Dermis blood vessel endothelial cell (primary cell): ENCODE measurements at places on chromosomes 16 and 17.

- no peak for DNase-seq
Measured at GRCh38 chr17:76161619-76162266, 20.7 kb upstream of the FOXJ1 start.

DNA sequence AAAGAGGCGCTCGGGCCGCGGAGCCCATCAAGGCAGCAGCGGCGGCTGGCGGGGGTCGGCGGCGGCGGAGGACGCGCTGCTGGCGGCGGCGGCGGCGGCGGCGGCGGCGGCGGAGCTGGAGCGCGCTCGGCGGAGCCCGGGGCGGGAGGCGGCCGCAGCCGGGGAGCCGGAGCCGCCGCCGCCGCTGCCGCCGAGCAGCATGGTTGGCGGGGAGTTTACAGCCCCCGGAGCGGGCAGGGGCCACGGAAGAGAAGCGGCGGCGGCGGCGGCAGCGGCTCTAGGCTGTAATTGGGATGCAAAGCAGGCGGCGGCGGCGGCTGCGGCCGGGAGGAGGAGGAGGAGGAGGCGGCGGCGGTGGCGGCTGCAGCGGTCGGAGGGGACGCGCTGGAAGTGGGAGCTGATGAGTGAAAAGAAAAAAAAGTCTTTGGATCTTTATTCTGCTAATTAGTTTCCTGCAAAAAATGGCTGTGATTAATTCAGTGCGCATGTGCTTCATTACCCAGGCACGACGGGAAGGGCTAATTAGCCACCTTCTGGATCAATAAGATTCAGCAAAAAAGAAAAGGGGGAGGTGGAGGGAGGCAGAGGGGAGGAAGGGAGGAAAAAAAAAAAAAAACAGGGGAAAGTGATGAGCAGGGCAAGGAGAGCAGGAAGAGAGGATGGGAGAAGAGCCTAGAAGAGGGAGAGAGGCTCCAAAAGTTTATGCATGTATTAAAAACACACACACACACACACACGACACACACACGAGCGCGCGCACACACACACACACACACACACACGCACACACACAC is 10.9 kb upstream of the ZFHX3 start:
- peak; percentile 61 for DNase-seq

DNA sequence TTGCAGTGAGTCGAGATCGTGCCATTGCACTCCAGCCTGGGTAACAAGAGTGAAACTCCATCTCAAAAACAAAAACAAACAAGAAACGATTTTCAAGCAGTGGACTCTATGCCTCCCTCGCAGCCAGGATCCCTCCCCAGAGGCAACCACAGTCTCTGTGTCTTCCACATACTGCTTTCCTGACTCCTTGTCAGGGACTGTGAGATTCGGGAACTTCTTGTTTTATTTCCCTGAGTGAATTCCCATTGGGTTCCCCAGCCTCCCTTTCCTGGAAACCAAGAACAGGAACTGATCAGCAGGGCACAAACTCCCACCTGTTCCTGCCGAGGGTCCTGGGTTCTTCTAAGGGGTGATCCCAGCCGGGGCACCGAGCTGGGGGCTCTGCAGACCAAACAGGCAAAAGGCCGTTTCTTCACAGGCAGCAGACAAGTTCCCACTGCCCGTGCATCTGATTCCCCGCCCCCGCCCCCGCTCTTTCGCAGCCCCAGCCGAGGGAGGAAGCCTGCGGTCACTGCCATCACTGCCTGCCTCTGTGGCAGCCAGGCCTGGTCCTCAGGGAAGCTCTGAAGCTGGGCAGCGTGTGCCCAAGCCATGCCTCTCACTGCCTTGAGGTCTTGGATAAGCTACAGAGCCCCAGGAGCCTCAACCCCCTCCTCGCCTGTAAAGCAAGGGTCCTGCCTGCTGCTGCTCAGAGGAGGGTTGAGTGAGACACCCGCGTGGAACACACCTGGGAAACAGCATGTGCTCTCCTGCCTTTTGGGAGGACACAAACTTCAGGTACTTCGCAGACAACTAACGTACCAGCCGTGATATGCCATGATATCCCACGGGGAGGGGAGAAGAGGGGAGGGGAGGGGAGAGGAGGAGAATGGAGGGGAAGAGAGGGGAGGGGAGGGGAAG is 5.5 kb upstream of the PIEZO1 start:
- peak; percentile 41 for DNase-seq

- no peak for DNase-seq
Measured at GRCh38 chr16:50305441-50306061, 39.2 kb downstream of the ADCY7 start.

DNA sequence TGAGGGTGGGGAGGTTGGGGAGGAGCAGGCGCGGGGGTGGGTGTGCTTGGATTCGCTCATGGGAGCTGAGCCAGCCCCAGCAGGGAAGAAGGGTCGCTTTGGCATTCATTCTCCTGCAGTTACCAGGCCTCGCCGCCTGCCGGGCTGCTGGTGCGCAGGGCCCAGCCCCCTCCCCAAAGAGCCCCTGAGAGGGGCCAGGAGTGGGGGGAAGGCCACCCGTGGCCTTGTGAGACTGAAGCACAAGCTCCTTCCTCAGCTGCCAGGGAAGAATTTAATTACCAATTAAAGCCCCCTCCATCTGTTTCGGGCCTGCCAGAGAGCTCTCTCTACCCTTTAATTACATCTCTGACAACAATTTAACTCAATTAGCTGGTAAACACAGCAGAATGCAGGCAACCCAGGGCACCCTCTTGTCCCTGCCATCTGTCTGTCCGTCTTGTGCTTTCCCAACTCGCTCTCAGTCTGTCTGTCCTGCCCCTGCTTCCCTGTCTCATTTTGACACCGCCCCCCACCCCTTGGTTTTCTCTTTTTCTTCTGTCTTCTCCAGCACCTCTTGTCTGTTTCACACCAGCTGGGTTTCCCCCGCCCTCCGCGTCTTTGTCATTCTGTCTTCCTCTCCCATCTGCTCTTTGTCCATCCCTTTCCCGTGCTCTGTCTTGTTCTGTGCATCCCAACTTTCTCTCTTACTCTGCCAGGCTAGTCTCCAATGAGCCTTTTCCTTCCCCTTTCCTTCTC is 32.7 kb downstream of the CDK5RAP3 start:
- no peak for DNase-seq

DNA sequence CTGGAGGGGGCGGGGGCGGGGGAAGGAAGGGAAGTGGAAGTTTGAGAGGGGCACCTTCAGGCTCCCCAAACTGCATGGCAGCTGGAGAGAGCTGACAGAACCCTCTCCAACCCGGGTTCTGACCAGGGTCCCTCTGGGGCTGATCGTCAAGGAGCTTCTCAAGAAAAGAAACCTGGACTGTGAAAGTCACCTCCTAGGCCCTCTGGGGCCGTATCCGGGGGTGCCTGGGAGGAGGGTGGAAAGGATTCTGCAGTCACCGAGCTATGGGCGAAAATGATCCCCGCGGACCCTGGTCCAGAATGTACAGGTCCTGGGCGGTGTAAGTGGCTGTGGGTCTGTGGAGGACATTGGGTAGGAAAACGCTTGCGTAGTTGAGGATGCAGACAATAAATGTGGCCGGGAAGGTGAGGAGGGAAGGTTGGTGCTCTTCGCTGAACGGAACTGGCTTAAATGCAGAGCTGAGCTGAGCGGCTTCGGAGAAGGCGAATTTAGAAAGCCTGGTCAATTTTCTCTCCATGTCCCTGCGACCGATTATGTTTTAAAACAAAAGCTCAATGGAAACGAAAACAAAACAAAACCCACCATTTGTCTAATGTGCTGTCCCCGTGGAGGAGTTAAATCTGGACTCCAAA is 3.6 kb upstream of the LHX1 start:
- DNase-seq: no peak
